ENCODE measurements at places on chromosomes 7 and 10.

DNA sequence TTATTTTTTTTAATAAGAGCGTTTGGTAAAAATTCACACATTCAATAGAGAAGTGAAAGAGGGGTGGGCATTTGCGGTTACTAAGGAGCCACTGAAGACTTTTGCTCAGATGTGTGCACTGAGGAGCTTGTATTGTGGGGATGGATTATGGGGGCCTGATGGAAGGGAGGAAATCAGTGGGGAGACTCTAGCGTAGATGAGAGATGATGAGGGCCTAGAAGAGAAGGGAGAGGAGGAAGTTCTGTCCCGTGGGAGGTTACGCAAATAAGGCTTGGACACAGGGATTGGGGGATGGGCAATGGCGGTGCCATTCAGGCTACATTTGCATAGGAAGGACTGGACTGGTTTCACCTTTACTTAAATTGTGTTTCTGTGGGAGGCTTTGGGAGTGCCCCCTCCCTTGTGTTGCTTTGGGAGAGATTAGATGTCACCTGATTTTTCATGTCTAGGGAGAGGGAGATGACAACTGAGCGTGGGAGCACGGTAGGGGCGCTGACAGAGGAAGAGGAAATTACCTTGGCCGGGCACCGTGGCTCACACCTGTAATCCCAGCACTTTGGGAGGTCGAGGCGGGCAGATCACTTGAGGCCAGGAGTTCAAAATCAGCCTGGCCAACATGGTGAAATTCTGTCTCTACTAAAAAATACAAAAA lies 2.2 kb upstream of the HIP1 start:
- DNase-seq: no peak

- DNase-seq: no peak
Measured at GRCh38 chr10:108362296-108362695, 1197.8 kb upstream of the SORCS1 start.

- no peak for DNase-seq
Measured at GRCh38 chr7:80918399-80918798, 452 bp downstream of the SEMA3C start.

- no peak for DNase-seq
Measured at GRCh38 chr10:129774082-129774735, 189.9 kb downstream of the EBF3 start.

DNA sequence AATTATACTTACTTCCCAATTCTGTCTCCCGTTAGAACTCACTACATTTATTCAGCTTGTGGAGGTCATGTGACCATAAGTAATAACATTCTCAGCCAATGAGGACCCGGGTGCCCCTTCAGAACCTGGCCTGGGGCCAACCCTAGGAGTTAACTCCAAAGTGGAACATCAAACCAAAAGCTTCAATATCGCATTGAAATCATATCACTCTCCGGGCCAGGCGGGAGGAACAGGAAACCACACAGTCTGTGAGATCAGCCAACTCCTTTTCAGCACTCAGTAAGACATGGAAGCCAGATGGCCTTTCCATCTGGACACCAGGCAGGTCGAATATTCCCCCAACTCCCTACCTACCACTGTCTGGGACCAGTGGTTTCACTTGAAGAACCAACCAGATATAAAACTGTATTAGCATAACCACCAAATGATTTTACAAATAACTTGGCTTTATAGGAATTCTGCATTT lies 5.5 kb downstream of the CREB3L2 start:
- no peak for DNase-seq

DNA sequence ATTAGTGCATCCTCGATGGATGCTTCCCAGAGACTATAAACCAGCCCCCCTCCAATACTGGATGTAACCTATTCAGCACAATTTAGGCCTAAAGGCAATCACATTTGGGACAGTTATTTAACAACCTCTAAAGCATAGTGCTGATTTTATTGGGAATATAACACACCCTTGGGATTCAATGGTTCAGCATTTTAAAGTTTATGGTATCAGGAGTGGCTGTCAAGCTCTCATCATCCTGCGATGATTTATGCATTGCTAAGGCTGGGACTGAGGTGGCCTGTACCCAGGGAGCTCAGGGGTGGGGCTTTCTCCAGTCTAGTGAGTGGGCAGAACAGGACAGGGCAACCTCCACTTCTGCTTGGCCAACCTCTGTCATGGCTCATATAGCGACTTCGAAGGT lies 464.9 kb downstream of the INHBA start:
- no peak for DNase-seq
